Daoy (cell line): ENCODE measurements at places on chromosomes 12 and 14. TPM values are rescaled to one million over a fixed set of nuclear protein-coding genes. Genes with fewer than 3 reads are reported as not detected.

Gene NPFF
- total RNA-seq: not detected in 2 replicates

Gene LRIG3
- 22.9 and 24.0 TPM in 2 replicates for total RNA-seq

Gene LUM
- 1.0 and 2.6 TPM in 2 replicates for total RNA-seq

Gene CLEC6A
- total RNA-seq: not detected in 2 replicates

Gene C12orf54
- not detected in 2 replicates for total RNA-seq

Gene SIX6
- 0.12 TPM in 1 of 2 replicates, not detected in the other for total RNA-seq

Gene ACOT6
- not detected in 2 replicates for total RNA-seq

Gene SLC38A1
- total RNA-seq: 65.2 and 75.1 TPM in 2 replicates

Gene GLI1
- 0.57 and 2.1 TPM in 2 replicates for total RNA-seq

Gene FLVCR2
- total RNA-seq: 0.11 TPM in 1 of 2 replicates, not detected in the other

Gene TBC1D30
- 11.8 and 13.0 TPM in 2 replicates for total RNA-seq

Gene LTB4R
- total RNA-seq: 2.5 and 6.3 TPM in 2 replicates

DNA sequence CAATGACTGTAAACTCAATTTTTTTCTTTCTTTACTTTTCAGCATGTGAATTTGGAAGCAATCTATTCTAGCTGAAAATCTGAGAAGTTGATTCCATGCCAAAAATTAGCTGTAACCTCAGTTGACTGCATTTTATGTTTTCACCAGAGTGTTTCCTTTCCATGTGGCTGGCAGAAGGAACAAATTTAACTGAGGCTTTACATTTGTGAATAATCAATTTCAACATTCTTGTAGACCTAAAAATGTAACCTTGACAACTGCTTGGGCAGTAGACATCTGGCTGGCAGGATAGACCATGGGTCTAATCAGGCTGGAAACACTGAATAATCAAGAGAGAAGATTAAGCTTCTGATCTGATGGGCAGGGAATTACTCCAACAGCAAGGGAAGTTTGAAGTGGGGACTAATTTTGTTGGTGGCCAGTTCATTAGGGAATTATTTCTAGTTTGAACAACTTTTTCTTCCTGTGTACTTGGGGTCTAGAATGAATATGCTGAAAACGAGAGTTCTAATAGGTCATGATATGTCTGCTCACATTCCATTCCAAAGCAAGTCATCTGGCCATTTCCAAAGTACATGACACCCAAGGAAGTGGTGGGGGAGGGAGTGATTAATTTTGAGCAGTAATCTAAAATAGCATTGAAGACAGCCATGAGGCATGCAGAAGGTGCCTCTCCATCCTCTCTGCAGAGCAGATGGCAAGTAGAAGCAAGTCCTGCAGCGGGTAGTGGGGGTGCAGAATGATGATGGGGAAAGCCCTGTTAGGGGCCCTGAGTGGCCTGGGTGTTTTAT, 68.2 kb downstream of the ATP23 start:
- no peak for DNase-seq

GRCh38 chr14:61866932-61867920, 105.0 kb downstream of the SNAPC1 start:
- DNase-seq: peak; percentile 50

DNA sequence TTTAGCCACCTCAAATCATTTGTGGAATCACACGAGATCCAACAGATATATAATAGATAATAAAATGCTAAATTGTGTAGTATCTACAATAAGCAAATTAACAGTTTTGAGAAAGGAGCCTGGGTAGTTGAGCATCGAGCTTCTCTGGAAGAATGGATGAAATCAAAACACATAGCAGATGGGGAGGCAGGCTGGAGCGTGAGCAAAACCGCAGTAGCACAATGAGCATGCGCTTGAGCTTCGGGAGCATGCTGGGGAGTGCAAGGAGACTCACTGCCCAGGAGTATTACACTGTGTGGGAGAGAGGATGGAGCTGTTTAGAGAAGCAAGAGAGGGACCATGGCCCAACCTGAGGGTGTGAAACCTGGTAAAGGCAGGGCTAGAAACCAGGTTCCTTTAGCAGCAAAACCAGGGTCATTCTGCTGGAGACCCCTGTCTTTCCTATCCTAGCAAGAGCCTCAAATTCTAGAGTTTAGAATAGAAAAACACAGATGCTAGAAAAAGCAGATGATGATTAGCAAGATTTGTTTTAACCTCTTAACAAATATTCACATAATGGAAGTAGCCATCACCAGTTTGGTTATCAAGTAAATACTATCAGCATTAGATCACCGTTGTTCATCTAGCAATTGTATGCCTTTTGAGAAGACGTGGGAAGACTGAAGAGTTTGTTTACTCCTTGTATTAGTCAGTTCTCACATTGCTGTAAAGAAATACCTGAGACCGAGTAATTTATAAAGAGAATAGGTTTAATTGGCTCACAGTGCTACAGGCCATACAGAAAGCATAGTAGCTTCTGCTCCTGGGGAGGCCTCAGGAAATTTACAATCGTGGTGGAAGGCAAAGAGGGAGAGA, 484.8 kb downstream of the EGLN3 start:
- peak; percentile 13 for DNase-seq

DNA sequence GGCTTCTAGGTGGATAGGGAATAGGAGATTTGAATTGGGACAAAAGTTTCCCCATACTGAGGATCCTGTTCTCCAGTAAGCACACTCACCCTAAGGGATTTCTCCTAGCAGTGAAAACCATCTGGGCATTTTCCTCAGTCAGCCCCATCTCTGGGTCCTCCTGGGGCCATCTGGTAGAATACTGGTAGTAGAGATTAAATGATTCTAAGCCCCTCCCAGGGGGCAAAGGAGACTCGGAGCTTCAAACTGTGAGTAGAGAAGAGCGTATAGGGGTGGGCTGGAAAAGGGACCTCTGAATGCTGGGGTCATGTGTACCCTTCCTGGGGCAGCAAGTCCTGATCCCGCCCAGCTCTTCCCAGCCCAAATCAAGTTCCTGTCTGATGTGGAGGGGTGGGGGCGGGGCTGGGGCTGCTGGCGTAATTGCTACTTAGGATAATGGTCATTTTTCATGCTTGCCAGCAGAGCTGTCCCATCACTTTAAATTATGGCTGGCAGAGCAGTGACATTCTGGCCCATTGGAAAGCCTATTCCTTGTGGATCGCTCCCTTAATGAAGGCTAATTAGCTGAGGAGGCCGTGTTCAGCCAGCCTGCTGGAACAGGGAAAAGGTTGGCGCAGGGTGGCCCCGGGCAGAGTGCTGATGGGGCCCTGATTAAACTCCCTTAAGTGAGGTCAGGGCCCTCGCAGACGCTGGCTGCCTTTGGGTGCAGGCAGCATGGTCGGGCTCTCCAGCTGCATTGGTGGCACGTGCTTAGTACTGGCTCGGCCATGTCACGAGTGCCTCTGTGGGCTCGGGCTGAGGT, 127.8 kb downstream of the TSPAN9 start:
- no peak for DNase-seq

GRCh38 chr14:101060171-101060601, 156.7 kb upstream of the RTL1 start:
- DNase-seq: no peak

DNA sequence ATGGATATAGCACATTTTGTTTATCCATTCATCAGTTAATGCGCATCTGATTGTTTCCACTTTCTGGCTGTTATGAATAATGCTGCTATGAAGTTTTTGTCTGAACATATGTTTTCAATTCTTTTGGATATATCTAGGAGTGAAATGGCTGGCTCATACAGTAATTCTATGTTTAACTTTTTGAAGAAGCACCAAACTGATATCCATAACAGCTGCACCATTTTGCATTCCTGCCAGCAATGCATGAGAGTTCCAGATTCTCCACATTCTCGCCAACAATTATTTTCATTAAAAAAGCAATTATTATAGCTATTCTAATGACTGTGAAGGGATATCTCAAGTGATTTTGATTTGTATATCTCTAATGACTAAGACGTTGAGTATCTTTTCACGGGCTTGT, 89.9 kb upstream of the PPP4R3A start:
- no peak for DNase-seq

- DNase-seq: no peak
These were observed 68.0 kb upstream of the OSBPL8 start for GRCh38 chr12:76627346-76628135.

- no peak for DNase-seq
These were observed 193.9 kb downstream of the FUT8 start for GRCh38 chr14:65606460-65606859.

GRCh38 chr14:57960946-57961785, 95.3 kb upstream of the SLC35F4 start:
- DNase-seq: no peak

DNA sequence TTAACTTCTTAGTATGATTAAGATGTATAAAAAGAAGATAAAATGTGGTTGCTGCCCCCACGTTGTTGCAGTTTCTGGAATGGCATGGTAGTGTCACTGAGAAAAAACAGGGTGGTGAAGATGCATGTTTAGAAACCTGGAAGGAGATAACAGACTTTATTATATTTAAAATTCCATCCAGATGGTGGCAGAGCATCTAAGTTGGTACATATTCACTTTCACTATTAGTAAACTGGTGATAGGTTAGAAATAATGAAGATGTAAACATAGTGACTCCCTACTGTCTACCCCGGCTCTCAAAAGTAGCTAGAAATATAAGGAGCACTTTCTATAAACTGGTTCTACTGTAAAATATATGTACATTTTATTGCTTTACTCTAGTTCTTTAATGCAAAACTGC, 279.3 kb downstream of the NPAS3 start:
- DNase-seq: no peak

- no peak for DNase-seq
These were observed 28.6 kb upstream of the PPM1H start for GRCh38 chr12:62963486-62964041.

- peak; percentile 38 for DNase-seq
These were observed 1.9 kb downstream of the NTN4 start for GRCh38 chr12:95788637-95789036.

GRCh38 chr14:33657476-33657875, 293.4 kb downstream of the EGLN3 start:
- DNase-seq: no peak

DNA sequence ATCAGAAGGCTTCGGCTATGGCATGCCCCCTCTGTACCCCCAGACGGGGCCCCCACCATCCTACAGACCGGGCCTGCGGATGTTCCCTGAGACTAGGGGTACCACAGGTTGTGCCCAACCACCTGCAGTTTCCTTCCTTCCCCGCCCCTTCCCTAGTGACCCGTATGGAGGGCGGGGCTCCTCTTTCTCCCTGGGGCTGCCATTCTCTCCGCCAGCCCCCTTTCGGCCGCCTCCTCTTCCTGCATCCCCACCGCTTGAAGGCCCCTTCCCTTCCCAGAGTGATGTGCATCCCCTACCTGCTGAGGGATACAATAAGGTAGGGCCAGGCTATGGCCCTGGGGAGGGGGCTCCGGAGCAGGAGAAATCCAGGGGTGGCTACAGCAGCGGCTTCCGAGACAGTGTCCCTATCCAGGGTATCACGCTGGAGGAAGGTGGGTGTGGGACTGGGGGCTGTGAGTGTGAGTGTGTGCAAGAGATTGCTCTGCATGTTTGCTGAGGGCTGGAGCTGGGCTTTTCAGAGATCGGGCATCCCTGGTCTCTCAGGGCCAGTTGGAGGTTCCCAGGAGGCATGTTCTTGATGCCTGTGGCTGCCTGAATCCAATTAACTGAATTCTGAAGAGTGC, 8.6 kb downstream of the NFATC4 start:
- no peak for DNase-seq

DNA sequence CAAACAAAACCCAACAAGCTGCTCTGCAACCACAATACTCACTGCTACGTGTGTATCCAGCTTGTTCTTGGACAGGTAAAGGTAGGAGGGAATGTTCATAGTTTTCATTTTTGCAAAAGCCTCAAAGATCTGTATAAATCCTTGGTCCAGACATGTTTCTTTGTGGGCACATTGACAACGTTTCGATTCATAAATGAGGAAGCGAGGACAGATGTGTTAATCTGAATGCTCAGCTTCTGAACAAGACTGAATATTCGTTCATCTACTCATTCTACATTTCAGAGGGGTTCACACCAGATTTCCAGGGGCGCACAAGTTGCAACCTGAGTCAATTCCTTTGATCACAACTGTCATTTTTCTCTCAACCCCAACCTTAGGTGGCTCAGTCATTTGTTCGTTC, 134.4 kb downstream of the LLPH start:
- no peak for DNase-seq

- no peak for DNase-seq
These were observed 46.0 kb downstream of the SH2B3 start for GRCh38 chr12:111451649-111452129.

DNA sequence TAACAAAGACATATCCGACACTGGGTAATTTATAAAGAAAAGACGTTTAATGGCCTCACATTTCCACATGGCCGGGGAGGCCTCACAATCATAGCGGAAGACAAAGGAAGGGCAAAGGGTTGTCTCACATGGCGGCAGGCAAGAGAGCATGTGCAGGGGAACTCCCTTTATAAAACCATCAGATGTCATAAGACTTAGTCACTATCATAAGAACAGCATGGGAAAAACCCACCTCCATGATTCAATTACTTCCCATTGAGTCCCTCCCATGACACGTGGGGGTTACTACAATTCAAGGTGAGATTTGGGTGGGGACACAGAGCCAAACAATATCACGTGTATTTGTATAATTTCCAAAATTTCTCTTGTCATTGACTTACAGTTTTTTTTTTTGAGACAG, 5.5 kb upstream of the LMNTD1 start:
- peak; percentile 15 for DNase-seq

DNA sequence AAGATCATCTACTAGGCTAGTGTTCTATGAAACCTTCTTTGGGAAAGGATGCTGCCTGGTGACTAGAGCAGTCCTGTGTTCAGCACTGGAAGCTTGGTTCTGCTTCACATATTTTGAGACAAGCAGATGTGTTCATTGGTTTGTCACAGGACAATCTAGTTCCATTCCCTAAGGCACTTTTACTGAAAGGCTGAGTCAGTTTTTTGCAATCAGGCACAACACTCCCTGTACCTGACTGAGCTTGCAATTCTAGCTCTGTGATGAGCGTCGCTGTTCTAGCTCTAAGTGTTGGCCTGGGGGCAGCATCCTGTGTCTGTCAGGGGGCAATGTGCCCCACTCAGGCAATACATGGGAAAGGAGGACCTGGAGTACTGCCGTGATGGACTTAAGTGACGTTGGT, 144.4 kb downstream of the CAND1 start:
- peak; percentile 7 for DNase-seq

- peak; percentile 98 for DNase-seq
These were observed 8.5 kb downstream of the WSB2 start for GRCh38 chr12:118052324-118053070.
